ENCODE measurements at places on chromosomes 11 and 22. TPM values are rescaled to one million over a fixed set of nuclear protein-coding genes. Genes with fewer than 3 reads are reported as not detected.

GRCh38 chr11:77361184-77361583 is 59.7 kb upstream of the GDPD4 start:
- no peak for DNase-seq
- peaks cover 32% of the 10 kb centered on the region for H3K36me3 ChIP-seq
- H3K4me3 ChIP-seq: no peak overlapping the region
- no peaks in the 10 kb centered on the region for H3K4me1 ChIP-seq
- no peak overlapping the region for H3K27ac ChIP-seq

- peak overlapping the region; percentile 72 for H3K27ac ChIP-seq
- H3K36me3 ChIP-seq: no peaks in the 10 kb centered on the region
These were observed 112.0 kb upstream of the OR5AK2 start for GRCh38 chr11:56876621-56877275.

- no peak overlapping the region for H3K27ac ChIP-seq
- H3K4me3 ChIP-seq: no peak overlapping the region
- no peaks in the 10 kb centered on the region for H3K27me3 ChIP-seq
- peaks cover 49% of the 10 kb centered on the region for H3K36me3 ChIP-seq
- no peaks in the 10 kb centered on the region for H3K4me1 ChIP-seq
These were observed 20.7 kb downstream of the DDX10 start for GRCh38 chr11:108685419-108686130.

GRCh38 chr11:17525570-17525969 is 18.6 kb downstream of the USH1C start:
- no peaks in the 10 kb centered on the region for H3K4me1 ChIP-seq
- no peak overlapping the region for H3K4me3 ChIP-seq
- DNase-seq: no peak
- no peaks in the 10 kb centered on the region for H3K36me3 ChIP-seq
- H3K27me3 ChIP-seq: no peaks in the 10 kb centered on the region

- H3K27me3 ChIP-seq: no peaks in the 10 kb centered on the region
- peaks cover 1% of the 10 kb centered on the region for H3K4me1 ChIP-seq
- H3K4me3 ChIP-seq: no peak overlapping the region
- peaks cover 12% of the 10 kb centered on the region for H3K36me3 ChIP-seq
- H3K27ac ChIP-seq: no peak overlapping the region
These were observed 6.6 kb upstream of the EXT2 start for GRCh38 chr11:44088871-44089270.

Gene OSBP2
- total RNA-seq: 7.5 TPM

- peaks cover 17% of the 10 kb centered on the region for H3K36me3 ChIP-seq
- DNase-seq: no peak
- no peaks in the 10 kb centered on the region for H3K27me3 ChIP-seq
- H3K27ac ChIP-seq: no peak overlapping the region
These were observed 37.8 kb downstream of the PGR start for GRCh38 chr11:101091781-101092180.

DNA sequence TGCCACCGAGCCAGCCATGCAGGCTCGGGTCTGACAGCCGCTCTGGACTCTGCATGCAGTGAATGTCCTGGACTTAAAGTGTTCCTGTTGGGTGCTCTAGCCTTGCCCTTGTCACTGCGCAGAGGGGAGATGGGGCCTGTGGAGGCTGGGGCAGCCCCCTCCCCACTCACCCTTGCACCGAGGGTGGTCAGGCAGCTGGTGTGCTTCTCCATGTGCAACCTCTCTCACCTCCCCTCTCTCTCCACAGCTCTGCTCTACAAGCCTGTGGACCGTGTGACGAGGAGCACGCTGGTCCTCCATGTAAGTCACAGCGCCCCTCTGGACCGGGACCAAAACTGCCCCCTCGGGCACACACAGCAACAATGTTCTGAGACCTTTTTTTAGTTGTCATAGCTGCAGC is 92.5 kb downstream of the BCR start:
- no peak overlapping the region for H3K27ac ChIP-seq
- peaks cover 98% of the 10 kb centered on the region for H3K36me3 ChIP-seq
- DNase-seq: no peak
- no peak overlapping the region for H3K4me3 ChIP-seq
- peaks cover 7% of the 10 kb centered on the region for H3K4me1 ChIP-seq

DNA sequence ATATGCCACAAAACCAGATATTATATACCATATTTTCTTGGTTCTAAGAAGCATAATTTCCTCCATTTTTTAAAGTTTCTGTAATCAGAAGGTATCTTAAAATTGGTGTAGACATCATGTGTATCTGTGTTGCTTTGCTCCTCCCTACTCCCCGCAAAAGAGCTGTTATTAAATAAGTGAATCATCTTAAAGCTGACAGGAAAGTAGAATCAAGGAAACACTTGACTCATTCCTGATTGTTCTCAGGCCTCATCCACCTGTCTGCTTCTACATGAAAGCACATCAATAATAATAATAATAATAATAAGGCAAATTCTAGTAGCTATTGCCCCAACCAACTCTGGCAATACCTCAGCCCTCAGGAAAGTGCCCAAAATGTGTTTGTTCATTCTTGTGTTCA is 26.2 kb upstream of the GUCY1A2 start:
- no peaks in the 10 kb centered on the region for H3K4me1 ChIP-seq
- no peak overlapping the region for H3K27ac ChIP-seq
- DNase-seq: no peak
- H3K27me3 ChIP-seq: no peaks in the 10 kb centered on the region

DNA sequence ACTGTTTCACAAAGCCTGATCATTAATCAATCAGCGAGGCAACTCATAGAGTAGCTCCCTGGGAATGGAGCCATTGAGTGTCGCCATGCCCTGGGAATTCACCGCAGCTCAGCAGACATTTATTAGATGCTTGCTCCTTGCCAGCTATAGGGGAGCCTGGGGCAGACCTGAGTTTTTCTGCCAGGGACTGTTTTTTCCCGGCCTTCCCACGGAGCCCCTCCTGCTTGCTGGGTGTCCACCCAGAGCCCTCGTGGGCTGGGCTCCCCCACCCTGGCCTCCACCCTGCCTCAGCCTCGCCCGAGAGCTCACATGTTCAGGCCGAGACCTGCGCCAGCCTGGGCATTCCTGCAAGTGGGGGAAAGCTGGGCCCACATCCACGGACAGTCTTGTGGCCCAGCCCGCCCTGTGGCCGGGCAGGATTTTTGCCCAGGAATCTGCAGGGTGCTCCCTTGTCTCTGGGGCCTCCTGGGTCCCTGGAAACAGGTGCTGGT is 64.9 kb downstream of the SMIM38 start:
- peak; percentile 25 for DNase-seq
- H3K27ac ChIP-seq: no peak overlapping the region
- no peaks in the 10 kb centered on the region for H3K36me3 ChIP-seq
- H3K27me3 ChIP-seq: no peaks in the 10 kb centered on the region
- peaks cover 10% of the 10 kb centered on the region for H3K4me1 ChIP-seq

GRCh38 chr11:111539426-111540113 is 950 bp upstream of the LAYN start:
- peaks cover 11% of the 10 kb centered on the region for H3K4me1 ChIP-seq
- peaks cover 38% of the 10 kb centered on the region for H3K27me3 ChIP-seq
- H3K4me3 ChIP-seq: peak overlapping the region; percentile 72
- H3K36me3 ChIP-seq: peaks cover 7% of the 10 kb centered on the region

DNA sequence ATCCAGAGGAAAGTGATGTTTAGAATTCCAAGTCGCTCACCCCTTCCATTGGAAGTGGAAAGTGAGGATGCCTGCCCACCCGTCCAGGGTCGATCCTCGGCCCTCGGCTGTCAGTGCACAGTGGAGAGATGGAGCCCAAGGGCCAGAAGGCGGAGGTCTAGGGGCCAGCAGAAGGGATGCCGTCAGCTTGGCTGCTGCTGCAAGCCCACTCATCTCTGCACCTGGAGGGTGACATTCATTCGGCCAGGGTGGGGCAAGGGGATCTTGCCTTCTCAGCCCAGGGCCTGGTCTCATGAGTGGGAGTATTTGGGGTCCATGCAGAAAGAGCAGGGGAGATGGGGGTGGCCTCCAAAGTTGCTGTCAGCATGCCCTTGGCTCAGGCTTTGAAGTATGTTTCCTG is 30.7 kb downstream of the LINC01488 start:
- no peaks in the 10 kb centered on the region for H3K4me1 ChIP-seq
- H3K27ac ChIP-seq: no peak overlapping the region
- H3K27me3 ChIP-seq: no peaks in the 10 kb centered on the region
- DNase-seq: no peak
- H3K36me3 ChIP-seq: no peaks in the 10 kb centered on the region
- no peak overlapping the region for H3K4me3 ChIP-seq

Gene LRRC75B
- 27.4 TPM for total RNA-seq

- H3K27ac ChIP-seq: no peak overlapping the region
- no peak for DNase-seq
- no peak overlapping the region for H3K4me3 ChIP-seq
- no peaks in the 10 kb centered on the region for H3K36me3 ChIP-seq
- H3K27me3 ChIP-seq: no peaks in the 10 kb centered on the region
These were observed 235.2 kb downstream of the OR4C45 start for GRCh38 chr11:50267851-50268250.

DNA sequence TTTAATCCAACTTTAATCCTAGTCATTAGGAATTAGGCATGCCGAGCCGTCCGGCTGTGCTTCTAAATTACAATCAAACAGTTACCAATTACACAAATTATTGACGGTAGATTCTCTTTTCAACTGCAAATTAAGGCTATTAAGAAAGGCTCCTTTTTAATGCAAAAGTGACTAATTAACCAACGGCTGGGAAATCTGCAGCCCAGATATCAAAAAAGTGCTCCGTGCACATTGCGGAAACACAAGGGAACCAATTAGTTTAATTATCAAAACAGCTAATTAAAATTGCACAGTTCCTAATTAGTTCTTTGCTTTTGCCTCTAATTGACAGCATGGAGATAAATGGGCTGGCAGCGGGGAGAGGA is 19.4 kb upstream of the LMO1 start:
- H3K27ac ChIP-seq: no peak overlapping the region
- H3K4me1 ChIP-seq: peaks cover 10% of the 10 kb centered on the region
- H3K36me3 ChIP-seq: no peaks in the 10 kb centered on the region

GRCh38 chr11:119788911-119789560 is 60.0 kb upstream of the NECTIN1 start:
- H3K36me3 ChIP-seq: no peaks in the 10 kb centered on the region
- H3K27me3 ChIP-seq: no peaks in the 10 kb centered on the region
- DNase-seq: no peak

- no peaks in the 10 kb centered on the region for H3K27me3 ChIP-seq
- no peak overlapping the region for H3K27ac ChIP-seq
- no peak for DNase-seq
- H3K4me1 ChIP-seq: peaks cover 14% of the 10 kb centered on the region
- no peak overlapping the region for H3K4me3 ChIP-seq
These were observed 9.6 kb downstream of the QSER1 start for GRCh38 chr11:32902089-32902665.

GRCh38 chr22:18101536-18101935 is 9.1 kb upstream of the TUBA8 start:
- no peak overlapping the region for H3K4me3 ChIP-seq
- H3K4me1 ChIP-seq: no peaks in the 10 kb centered on the region
- no peaks in the 10 kb centered on the region for H3K27me3 ChIP-seq
- no peak for DNase-seq
- no peak overlapping the region for H3K27ac ChIP-seq

Gene PRR33
- total RNA-seq: not detected

Gene ADSL
- total RNA-seq: 25.5 TPM

Gene OR51F1
- not detected for total RNA-seq

Gene FLRT1
- 1.3 TPM for total RNA-seq

DNA sequence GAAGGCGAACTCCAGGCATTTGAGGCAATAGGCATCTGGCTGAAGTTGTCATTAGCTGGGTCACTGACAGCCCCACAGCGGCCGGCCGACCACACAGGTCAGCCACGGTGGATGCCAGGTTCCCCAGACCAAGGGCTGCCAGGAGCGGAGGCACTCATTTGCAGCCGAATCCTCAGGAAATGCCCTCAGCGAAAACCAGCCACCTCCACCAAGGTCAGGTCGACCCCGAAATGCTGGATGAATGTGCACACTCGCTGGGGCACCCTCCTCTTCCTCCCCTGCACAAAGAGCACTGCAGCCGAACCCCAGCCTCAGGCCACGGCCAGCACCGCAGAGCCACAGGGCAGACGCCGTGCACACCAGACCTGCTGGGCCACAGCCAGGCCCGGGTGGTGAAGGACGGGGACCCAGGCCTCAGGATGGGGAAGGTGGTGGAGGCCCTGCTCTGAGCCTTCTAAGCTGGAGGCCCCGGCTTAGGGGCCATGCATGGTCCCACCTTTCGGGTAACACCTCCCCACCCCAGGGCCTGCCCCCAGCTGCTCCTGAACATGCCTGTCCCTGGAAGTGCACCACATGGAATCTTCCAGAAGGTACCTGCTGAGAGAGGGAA is 206.0 kb downstream of the BRD1 start:
- DNase-seq: no peak
- H3K36me3 ChIP-seq: no peaks in the 10 kb centered on the region
- no peak overlapping the region for H3K4me3 ChIP-seq
- no peak overlapping the region for H3K27ac ChIP-seq

- H3K4me3 ChIP-seq: no peak overlapping the region
- H3K27ac ChIP-seq: no peak overlapping the region
- peaks cover 13% of the 10 kb centered on the region for H3K4me1 ChIP-seq
- H3K27me3 ChIP-seq: no peaks in the 10 kb centered on the region
These were observed 26.4 kb upstream of the ZBTB16 start for GRCh38 chr11:114033066-114033465.

Gene ALX4
- total RNA-seq: not detected

DNA sequence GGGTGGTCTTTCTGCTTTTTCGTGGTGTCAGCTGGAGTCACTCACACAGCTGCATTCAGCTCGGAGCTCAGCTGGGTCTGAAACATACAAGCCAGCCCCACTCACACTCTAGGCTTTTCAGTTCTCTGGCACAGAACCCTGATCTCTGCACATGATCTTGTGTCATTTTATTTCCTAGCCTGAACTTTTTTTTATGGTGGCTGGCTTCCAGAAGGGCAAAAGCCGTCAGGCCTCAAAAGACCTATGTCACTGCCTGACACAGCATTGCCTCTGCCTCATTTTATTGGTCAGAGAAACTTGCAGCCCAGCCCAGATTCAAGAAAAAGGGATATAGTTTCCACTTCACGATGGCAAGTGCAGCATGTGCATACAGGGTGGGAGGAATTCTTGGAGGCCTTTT is 117.8 kb downstream of the NTM start:
- no peaks in the 10 kb centered on the region for H3K27me3 ChIP-seq
- H3K27ac ChIP-seq: no peak overlapping the region
- DNase-seq: peak; percentile 45
- H3K4me3 ChIP-seq: no peak overlapping the region
- H3K4me1 ChIP-seq: no peaks in the 10 kb centered on the region

Gene ARHGAP20
- total RNA-seq: not detected

Gene CHRDL2
- total RNA-seq: 2.2 TPM

Gene OR56A1
- not detected for total RNA-seq

All from stomach (tissue), 19 donors.